ENCODE measurements at places on chromosomes 2 and 18.

GRCh38 chr2:220703279-220703678 lies 868.8 kb downstream of the EPHA4 start:
- DNase-seq: no peak

DNA sequence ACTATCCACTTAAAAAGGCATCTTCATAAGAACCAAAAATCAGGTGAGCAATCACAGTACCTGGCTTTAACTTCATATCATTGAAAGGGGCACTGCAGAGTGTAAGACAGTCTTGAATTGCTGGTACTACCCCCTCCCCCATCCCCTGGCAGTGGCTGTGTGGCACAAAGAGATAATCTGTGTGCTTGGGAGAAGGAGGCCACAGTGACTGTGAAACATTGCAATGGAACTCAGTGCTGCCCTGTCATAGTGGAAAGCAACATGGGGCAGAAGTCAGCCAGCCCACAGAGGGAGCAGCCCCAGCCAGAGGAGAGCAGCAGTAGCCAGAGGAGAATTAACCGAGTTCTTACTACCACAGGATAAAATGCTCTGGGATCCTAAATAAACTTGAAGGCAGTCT lies 45.3 kb upstream of the UGP2 start:
- DNase-seq: no peak

- no peak for DNase-seq
These were observed 483.3 kb downstream of the BCL11A start for GRCh38 chr2:60070196-60070595.

- no peak for DNase-seq
These were observed 24.4 kb downstream of the KLF7 start for GRCh38 chr2:207141386-207141785.

GRCh38 chr2:111019381-111019780 lies 101.3 kb upstream of the BCL2L11 start:
- DNase-seq: no peak

GRCh38 chr2:129502781-129503180 lies 476.7 kb upstream of the RAB6C start:
- no peak for DNase-seq

GRCh38 chr2:15615301-15615920 lies 23.7 kb downstream of the DDX1 start:
- no peak for DNase-seq

- DNase-seq: peak; percentile 76
These were observed 175.6 kb downstream of the PRKCE start for GRCh38 chr2:45826884-45827635.

- no peak for DNase-seq
These were observed 34.0 kb downstream of the MTHFD2 start for GRCh38 chr2:74232426-74232825.

DNA sequence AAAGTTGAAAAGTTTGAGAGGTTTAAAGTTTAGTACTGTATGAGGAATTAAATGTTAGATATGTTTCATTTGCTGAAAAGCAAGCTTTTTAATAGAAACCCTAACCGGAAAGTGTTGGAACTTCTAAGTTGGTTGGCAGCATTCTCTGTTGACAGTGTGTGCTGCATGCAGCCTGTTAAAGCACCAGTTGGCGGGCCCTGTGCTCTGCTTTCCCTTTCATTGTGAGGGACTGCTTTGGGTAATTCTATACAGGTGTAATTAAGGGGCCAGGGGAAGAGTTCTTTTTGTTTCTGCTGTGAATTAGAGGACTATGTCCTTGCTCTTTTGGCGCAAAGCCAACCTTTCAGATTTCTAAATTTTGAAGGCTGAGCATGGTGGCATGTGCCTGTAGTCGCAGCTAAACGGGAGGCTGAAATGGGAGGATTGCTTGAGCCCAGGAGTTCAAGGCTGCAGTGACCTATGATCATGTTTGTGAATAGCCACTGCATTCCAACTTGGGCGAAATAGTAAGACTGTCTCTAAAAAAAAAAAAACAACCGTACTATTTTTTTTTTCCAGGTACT lies 20.1 kb downstream of the PLEKHB2 start:
- DNase-seq: no peak

- DNase-seq: no peak
These were observed 93.5 kb downstream of the LPIN1 start for GRCh38 chr2:11839916-11840315.

- DNase-seq: no peak
These were observed 40.5 kb downstream of the ANTXR1 start for GRCh38 chr2:69053416-69053965.

- DNase-seq: no peak
These were observed 34.4 kb upstream of the ADNP2 start for GRCh38 chr18:80074697-80075096.

- no peak for DNase-seq
These were observed 178.5 kb downstream of the PDE1A start for GRCh38 chr2:182248362-182248761.

- DNase-seq: no peak
These were observed 12.8 kb downstream of the TANK start for GRCh38 chr2:161172901-161173540.

GRCh38 chr2:235666213-235666781 lies 172.5 kb downstream of the AGAP1 start:
- DNase-seq: no peak

DNA sequence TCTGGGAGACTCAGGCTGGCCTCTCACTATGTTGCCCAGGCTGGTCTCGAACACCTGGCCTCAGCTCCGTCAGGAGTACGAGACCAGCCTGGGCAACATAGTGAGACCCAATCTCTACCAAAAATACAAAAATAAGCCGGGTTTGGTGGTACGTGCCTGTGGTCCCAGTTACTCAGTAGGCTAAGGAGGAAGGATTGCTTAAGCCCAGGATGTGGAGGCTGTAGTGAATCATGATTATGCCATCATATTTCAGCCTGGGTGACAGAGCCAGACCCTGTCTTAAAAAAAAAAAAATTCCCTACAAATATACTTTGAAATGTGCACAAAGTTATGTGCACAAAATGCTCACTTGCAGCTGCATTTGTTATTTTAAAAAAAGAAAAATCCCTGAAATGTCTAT lies 26.3 kb upstream of the AGAP1 start:
- DNase-seq: no peak

DNA sequence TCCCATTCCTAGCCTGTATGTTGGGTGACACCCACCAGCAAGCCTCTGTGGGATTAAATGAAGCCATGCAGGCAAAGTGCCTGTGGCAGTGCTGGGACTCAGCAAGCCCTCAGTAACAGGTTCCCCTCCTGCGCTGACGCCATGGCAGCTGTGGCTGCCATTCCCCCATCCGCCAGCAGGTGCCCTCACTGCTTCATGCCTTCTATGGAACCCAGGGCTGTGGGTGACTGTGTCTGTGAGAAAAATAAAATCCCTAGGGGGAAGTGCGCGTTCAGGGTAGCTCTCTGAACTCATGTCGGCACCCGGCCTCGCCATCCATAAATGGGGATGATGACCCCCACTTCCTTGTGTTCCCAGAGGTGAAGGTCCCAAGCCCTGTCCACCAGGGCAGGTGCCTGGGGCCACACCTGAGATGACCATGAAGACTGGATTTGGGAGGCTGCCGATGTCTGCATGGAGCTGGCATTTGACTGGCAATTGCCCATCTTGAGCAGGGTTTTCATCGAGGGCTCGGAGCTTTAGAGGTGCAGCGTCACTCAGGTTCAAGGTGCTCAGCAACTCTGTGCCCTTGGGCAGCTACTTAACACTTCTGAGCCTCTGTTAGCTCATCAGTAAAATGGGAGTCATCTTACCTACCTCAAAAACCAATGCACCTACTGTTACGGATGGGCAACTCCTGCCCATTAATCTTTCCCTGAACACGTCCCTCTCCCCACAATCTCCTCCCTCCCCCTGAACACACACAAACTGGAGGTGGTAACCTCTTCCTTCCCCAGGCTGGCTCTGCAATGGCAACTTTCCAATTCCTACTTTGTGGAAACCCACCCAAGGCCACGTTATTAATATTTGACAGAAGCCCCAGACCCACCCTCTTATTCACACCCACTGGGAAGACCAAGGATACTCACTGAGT lies 2.9 kb upstream of the MAL start:
- DNase-seq: peak; percentile 57

GRCh38 chr2:218959141-218959731 lies at the start of gene CDK5R2:
Gene CDK5R2 (plus strand): TSS chr2:218959666. CDS start chr2:218959821, 155 bp downstream.
- DNase-seq: peak; percentile 73

DNA sequence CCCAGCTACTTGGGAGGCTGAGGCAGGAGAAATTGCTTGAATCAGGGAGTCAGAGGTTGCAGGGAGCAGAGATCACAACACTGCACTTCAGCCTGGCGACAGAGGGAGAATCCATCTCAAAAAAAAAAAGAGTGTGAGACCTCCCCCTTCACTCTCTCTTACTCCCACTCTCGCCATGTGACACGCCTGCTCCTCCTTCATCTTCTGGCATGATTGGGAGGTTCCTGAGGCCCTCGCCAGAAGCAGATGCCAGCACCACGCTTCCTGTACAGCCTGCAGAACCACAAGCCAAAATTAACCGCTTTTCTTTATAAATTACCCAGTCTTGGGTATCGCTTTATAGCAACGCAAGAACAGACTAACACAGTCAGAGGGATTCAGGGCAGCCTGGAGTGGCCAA lies 66.3 kb upstream of the CREB1 start:
- no peak for DNase-seq

DNA sequence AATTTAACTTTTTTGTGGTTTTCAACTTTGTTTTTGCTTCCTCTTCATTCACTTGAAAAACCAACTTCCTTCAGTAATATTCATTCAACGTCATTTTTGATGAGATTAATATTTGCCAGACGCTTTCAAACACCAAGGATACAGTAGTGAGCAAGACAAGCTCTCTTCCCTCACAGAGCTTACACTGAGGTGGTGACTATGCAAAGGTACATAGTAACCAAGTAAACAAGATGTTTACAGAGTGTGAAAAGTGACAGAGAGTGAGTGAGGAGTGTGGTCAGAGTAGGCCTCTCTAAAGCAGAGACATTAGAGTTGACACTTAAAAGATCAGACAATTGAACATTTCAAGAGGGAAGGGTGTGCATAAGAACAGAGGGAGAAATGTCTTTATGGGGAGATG lies 155.5 kb downstream of the TMEM247 start:
- DNase-seq: no peak

DNA sequence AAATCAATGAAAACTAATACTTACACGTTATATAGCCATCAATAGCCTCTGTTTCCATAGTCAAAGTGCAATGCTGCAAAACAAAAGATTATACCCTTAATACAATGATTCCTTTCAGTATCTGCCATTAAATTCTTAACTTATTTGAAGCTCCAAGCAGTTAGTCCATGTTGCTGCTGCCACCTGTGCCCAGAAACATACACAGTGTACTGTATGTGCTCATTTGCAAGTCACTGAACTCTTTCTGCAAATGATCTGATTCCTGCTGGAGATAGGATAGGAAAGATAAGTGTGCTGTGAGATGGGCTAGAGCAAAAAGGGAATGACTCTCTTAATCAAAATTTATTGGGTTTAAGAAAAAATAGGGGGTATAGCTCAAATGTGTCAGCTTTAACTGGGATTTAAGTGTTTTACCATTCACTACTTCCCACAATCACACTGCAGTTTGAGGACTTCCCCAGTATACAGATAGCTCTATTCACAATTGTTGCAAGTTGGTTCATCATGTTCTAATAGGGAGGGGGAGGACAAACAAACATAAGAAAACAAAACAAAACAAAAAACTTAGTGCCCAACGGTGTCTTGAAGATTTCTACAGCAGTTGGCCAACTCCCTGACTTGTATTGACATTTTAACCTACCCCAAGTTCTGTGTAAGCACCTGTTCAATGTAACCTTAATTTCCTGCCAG lies 2.7 kb downstream of the IKZF2 start:
- DNase-seq: no peak

- DNase-seq: no peak
These were observed 63.2 kb upstream of the COPS8 start for GRCh38 chr2:237022533-237022932.

DNA sequence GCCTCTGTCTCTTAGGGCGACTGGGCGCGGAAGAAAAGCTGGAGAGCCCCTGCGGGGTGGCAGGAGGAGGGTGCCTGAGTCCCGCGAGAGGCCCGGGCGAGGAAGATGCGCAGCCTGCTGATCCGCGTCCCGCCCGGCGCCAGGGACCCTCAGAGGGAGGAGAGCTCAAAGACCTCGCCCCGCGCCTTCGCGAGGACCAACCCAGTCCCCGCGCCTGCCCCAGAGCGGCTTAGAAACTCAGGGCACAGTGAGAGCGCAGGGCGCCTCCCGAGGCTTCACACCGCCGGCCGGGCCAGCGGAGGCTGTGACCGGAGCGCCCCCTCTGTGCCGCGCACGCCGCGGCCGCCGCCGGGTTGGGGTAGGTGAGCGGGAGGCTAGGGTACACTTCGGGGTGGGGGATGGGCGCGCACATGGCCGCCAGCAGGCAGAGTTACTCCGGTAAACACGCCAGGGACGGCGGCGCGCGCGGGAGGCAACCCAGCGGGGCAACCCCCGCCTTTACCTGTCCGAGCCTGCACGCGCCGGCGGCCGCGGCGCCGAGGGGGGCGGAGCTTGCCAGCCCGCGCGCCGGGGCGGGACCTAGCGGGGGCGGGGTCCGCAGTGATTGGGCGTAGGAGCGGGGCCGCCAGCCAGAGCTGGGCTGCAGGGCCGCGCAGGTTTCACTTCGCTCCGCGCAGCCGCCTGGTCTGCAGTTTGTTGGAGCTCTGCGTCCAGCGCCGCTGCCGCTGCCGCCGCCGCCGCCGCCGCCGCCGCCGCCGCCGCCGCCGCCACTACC lies at the start of gene BCL2L11:
BCL2L11 (plus strand) TSS at position 662 of the 775 bp plus-strand sequence. CDS start 2,832 bp downstream, outside the sequence.
- DNase-seq: peak; percentile 92

GRCh38 chr2:159046966-159047365 lies 78.5 kb downstream of the TANC1 start:
- no peak for DNase-seq
